ENCODE measurements at places on chromosomes 16 and 17.

DNA sequence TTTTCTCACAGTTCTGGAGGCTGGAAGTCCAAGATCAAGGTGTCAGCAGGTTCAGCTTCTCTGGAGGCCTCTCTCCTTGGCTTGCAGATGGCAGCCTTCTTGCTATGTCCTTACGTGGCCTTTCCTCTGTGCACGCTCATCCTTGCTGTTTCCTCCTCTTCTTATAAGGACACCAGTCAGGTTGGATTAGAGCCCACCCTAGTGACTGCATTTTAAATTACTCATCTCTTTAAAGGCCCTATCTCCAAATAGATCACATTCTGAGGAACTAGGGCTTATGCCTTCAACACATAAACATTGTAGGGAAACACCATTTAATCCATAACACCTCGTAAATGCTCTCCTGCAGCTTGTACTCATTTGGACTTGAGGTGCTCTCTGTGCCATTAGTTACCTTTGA lies 36.3 kb downstream of the DHRS7C start:
- DNase-seq: no peak

DNA sequence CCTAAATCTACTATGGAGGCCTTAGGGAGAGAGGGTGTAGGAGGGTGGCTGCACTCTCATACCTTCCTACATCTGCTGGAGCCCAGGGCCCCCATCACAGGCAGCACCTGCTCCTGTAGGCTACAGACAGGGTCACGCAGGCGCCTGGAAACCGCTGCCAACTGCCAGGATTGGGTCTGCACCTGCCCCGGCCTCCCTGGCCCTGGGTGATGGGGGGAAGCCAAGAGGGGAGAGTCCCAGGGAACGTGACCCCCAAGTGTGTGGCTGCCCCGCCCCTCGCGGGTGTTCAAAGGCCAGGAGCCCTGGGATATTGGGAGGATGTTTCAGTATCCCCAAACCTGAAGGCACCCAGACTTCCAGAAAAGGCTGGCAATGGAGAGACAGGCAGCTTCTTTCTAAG lies 5.6 kb upstream of the TEX19 start:
- no peak for DNase-seq

GRCh38 chr16:10750793-10751192 lies 7.2 kb downstream of the NUBP1 start:
- no peak for DNase-seq

DNA sequence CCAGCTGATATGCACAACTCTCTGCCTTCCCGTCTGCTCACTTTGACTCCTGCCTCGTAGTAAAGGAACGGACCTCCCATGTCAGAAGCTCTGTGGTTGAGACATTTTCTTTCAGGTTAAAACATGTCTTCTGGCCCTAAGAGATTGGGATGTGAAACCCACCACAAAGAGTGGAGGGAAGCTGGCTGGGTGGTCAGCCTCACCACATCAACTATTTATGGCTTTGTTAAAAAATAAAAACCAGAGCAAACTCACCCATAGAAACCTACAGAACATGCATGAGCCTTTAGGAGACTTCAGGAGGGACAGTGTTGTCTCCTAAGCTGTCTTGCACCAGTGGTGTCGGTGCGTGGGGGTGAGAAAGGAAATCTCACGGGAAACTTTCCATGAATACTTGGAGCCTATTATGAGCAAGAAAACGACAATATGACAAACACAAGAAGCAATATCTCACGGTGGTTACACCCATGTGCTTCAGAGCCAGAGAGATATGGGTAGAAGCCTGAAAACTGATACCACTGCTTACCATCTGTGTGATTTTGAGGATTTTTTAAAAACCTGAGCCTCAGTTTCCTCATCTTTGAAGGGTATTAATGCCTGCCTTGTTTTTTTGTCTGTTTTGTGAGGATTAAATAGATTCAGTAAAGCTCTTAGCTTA lies 61.7 kb upstream of the XYLT1 start:
- DNase-seq: no peak

GRCh38 chr16:30418350-30419181 lies 11.2 kb downstream of the ZNF771 start:
- no peak for DNase-seq

- no peak for DNase-seq
These were observed 32.0 kb downstream of the SPHK1 start for GRCh38 chr17:76416457-76416856.

DNA sequence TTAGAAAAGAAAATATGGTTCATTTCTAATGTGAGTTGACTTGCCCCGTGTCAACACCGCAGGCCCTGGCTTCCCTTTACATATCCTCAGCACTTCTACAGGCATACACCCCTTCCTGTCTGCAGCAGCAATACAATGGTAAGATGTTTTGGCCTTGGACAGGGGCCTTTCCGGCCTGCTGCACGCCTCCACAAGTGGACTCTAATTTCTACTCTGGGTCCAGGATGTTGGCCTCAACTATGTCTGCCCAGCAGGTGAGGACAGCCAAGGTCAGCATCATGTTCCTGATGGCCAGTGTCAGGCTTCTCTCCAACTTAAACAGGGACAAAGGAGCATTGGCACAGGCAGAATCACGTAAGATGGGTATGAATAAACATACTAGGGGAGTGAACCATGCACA lies 11.0 kb downstream of the C17orf67 start:
- no peak for DNase-seq

DNA sequence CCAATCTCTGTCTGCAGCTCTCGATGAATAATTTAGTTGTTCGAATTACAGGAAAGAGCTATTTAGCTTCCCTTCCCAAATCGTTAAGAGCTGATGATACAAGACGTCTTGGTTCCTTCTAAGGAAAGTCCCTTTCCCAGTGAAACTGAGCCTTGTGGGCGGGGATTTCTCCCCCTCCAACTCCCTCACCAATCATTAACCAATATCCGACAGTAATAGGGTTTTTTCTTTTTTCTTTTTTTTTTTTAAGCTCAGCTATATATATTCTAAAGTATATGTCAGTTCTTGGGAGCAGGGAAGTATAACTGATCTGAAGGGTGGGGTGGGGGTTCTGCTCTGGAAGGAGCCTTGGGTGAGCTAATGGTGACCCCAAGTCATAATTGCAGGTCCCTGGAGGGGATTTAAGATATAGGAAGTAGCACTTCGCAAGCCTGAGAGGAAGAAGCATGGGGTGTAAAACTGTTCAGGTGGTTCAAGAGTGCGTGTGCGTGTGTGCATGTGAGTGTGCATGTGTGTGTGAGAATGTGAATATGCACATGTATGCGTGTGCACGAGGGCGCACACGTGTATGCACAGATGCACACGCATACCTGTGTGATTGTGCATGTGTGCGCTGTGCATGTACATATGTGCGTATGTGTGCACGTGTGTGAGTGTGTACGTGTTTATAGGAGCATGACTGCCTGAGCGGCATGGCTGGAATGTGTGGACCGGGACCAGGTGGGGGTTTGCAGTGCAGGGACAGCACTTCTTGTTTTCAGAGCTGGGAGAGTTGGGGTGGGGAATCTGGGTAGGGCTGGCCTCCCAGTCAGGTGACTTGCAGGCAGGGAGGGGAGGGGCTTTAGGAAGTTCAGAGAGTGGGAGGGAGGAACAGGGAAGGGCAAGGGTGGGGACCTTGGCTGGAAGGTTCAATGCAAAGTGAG lies 42.7 kb downstream of the SOCS3 start:
- DNase-seq: no peak

GRCh38 chr16:48162839-48163410 lies 7.1 kb upstream of the ABCC12 start:
- no peak for DNase-seq

DNA sequence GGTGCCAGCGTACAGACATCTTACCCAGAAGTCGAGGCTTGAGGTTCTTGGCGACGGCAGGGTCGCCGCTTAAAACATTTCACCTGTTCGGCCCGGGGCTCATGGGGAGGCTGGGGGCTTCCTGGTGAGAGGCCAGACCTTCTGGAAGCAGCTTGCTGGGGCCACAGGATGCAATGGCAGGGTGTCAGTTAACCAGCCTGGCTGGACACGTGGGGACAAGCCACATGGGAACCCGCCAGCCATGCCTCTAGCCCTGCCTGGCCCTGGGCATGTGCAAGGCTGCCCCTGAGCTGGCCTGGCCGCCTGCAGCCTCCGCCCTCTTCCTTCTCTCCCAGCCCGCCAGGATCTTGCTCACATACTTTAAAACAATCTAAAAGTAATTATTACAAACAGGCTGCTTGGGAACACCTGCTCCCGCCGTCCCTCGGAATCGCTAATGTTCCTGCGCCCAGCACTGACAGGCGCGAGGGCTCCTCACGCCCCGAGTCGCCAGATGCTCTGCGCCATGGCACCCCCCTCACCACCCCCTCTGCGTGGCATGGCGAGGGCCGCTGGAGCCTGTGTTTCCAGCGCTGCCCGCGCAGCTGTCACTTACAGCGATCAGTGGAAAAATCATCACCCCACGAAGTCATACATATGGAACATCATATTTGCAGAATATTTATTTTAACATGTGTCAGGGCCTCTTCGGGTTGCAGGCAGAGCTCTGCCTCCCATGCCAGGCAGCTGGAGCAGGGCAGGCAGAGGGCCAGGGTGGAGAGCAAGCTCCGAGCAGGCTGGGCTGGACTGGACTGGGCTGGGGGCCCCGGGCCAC lies 188.7 kb upstream of the GSE1 start:
- no peak for DNase-seq

DNA sequence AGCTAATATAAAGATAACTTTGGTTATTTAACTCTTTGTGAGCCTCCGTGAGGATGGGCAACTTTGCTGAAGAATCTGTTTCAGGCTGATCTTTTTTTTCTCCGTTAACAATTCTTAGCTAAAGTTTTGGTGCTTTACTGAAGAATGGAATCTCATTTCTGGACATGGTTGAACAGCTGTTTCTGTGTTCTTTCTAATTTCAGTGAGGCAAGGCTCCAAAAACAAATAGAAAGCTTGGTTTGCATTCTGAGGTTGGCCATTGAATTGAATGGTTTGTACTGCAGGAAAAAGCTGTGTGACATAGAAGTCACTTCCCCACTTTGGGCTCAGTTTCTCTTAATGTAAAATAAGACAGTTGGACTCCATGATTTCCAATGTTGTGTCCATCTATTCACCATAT lies 22.3 kb upstream of the HLF start:
- DNase-seq: no peak

GRCh38 chr16:56774016-56774680 lies 44.2 kb downstream of the NUP93 start:
- no peak for DNase-seq

DNA sequence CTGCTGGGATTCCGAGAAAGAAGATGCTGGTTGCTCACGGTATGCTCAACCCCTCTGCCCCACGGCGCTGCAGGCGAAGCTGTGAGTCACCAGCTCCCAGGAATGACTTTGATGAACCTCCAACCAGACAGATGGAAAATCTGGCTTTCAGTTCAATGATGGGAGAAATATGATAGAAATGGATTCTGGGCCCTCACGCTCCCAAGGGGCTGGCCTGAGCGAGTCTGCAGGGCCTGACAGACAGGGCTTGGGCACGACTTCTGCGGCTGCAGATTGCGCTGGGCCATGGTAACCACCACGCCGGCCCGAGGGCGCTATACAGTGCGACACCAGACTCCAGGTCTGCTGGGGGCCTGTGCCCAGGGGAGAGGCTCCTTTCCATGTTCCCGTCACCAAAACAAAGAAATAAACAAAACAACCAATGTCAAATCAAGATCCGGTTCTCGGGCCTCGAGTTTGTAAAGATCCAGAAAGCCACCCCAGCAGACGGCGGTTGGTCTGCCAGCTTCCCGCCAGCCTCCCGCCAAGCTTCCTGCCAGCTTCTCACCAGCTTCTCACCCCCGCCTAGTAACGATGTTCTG lies 11.1 kb upstream of the ABR start:
- DNase-seq: no peak

GRCh38 chr17:4007346-4008081 lies 43.3 kb upstream of the ATP2A3 start:
- DNase-seq: no peak

DNA sequence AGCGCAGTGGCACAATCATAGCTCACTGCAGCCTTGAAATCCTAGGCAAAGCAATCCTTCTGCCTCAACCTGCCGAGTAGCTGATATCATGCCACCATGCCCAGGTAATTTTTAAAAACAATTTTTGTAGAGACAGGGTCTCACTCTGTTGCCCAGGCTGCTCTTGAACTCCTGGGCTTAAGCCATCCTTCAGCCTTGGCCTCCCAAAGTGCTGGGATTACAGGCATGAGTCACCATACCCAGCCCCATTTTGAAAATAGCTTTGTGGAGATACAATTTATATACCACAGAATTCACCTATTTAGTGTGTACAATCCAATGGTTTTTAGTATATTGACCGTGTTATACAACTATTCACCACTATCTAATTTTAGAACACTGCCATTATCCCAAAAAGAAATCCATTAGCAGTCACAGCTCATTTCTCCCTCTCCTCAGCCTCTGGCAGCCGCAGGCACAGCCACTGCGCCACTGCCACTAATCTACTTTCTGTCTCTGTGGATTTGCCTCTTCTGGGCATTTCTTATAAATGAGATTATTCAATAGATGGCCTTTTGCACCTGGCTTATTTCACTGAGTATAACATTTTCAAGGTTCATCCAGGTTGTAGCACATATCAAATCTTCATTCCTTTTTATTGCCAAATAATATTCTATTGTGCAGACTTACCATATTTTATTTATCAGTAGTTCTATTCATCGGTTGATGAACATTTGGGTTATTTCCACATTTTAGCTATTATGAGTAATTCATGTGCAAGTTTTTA lies 6.5 kb downstream of the RNF157 start:
- DNase-seq: no peak

DNA sequence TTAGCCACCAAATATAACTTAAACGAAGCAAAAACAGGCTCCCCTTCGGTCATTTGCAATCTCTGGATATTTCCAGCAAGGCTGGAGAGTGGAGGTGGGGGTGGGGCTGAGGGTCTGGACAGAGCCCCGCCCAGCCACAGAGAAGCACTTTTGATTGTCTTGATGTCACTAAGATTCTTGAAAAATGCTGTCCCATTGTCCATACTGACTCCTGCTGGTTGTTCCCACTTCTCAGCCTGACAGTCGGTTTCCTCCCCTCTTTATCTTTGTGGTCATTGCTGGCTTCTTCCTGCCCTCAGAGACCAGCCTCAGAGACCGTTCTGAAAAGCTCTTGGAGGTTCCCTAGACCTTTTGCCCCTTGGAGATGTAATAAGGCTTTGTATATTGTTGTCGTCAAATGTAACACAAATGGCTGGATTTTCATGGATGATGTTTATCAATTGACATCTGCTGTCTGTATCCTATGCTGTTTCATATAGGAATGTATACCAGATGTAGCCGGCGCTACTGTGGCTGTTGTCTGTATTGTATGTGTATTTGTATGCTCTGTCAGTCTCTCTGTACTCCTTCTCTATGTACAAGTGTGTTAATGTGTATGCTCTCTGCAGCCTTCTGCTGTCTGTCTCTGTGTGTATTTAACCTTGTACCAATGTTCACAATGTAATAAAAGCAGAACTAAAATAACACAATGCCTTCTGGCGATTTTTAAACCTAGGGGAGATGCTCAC lies 94.8 kb upstream of the DNAH9 start:
- DNase-seq: no peak

- no peak for DNase-seq
These were observed 109.6 kb upstream of the IRX6 start for GRCh38 chr16:55214412-55214811.

GRCh38 chr17:78348055-78348770 lies 11.7 kb downstream of the SOCS3 start:
- no peak for DNase-seq

- no peak for DNase-seq
These were observed 211.4 kb downstream of the NTN1 start for GRCh38 chr17:9232591-9233270.

GRCh38 chr16:67184453-67184994 lies 761 bp upstream of the MATCAP1 start:
- no peak for DNase-seq

GRCh38 chr17:35244341-35245195 lies 1.7 kb downstream of the SLFN5 start:
- DNase-seq: no peak

GRCh38 chr17:43224146-43224705 lies 4.2 kb downstream of the CCDC200 start:
- no peak for DNase-seq

GRCh38 chr17:49523706-49524472 lies 28.8 kb downstream of the NGFR start:
- DNase-seq: no peak

Data from NCI-H510A treated with DMSO at 0.1 percent for 48 hours (cell line).